ENCODE measurements at places on chromosomes 5 and 9. TPM values are rescaled to one million over a fixed set of nuclear protein-coding genes. Genes with fewer than 3 reads are reported as not detected.

Gene HTR4
- 0.15 TPM for total RNA-seq

Gene NR2F1-AS1
- 17.4 TPM for total RNA-seq

Gene SLC6A3
- 0.15 TPM for total RNA-seq

Gene FBP2
- not detected for total RNA-seq

Gene PCDHA8
- 0.88 TPM for total RNA-seq

Gene CNTNAP3B
- total RNA-seq = 52.4 TPM

Gene PTGDS
- total RNA-seq = 72.6 TPM

Gene TAF11L11
- total RNA-seq = not detected

Measured in breast epithelium (tissue), 4 donors.